ENCODE measurements at places on chromosomes 4 and X.

DNA sequence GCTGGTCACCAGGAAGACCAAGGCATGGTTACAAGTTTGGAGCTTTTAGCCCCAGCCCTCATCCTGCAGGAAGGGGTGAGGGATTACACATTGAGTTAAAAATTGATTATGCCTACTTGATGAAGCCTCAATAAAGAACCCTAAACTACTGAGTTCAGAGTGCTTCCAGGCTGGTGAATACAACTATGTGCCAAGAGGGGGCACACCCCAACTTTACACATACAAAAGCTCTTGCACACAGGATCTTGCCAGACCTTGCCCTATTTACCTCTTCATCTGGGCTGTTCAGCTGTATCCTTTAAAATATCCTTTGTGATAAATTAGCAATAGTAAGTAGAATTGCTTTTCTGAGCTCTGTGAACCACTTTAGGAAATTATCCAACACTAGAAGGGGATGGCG lies 489.3 kb downstream of the INPP4B start:
- DNase-seq: no peak

- no peak for DNase-seq
Observed at GRCh38 chr4:105088110-105088879, 58.4 kb upstream of the TET2 start.

GRCh38 chrX:13797512-13797911 lies 19.4 kb downstream of the GPM6B start:
- DNase-seq: no peak

GRCh38 chrX:133926099-133926498 lies 59.3 kb downstream of the GPC3 start:
- DNase-seq: no peak

GRCh38 chr4:84767168-84767567 lies 184.2 kb downstream of the CDS1 start:
- DNase-seq: no peak

- no peak for DNase-seq
Observed at GRCh38 chr4:118740869-118741268, 55.7 kb downstream of the METTL14 start.

DNA sequence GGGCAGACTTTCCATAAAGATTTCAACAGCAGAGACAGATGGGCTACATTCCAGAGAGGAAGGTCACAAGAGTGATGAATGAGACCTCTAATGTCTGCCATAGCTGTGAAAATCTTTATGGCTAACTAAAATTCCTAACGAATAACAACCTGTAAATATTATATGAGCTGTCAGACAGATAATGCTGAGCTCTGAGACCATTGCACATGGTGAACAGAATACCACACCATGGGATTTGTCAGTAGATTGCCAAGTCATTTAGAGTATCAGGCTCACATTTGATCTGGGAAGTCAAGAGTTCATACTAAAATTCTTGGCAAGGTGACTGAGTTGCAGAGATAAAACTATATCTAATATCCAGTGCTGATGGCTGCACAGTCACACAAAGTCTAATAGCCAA lies 259.2 kb upstream of the FTHL17 start:
- no peak for DNase-seq

GRCh38 chrX:119539872-119540271 lies 25.3 kb downstream of the STEEP1 start:
- no peak for DNase-seq

DNA sequence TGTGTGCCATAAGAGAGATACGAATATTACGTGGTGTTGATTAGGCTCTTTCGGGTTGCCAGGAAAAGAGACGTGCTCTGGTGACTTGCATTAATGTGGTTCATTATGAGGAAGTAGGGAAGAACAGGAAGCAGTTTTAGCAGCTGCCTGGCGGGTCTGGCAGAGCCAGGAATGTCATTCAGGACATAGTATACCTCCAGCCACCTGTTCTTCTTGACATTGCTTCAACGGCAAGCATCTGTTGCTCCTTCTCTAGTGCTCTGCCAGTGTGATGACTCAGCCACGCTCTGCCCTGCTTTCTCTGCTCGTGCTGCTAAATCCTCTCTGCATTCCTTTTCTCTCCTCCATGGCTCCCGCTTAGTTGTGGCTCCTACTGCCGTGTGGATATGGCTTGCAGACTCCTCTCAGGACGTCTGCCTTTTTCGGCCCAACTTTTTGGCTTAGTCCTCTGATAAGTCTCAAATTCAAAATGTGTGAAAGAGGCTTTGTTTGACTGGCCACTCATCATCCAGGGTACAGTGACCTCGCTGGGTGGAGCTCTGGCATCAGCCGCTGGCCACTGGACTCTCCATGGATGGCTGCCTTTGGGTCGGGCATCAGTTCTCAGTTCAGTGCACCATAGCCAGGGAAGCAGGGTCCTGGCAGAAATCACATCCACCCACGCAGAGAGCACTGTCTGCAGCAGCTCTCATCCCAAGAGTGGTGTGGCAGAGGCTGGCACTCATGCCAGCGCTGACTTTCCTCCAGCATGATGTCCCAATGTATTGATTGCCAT lies 89.3 kb upstream of the KLF3 start:
- DNase-seq: no peak

DNA sequence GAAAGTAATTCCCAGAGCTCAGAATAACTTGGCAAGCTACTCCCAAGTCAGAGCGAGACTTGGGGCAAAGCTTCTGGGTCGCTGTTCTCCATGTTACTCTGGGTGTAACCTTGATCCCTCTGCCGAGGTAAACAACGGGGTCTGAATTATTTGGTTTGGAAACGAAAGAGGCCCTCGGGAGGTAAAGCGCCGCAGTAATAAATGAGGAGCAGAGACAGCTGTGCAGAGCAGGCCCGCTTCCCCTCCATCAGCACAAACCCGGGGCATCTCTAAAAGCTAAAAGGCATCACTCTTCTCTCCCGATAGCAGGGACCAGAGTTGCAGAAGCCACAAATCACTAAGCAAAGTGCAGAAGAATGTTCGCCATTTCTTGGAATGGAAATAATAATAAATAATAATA lies 561.5 kb downstream of the BCOR start:
- no peak for DNase-seq

DNA sequence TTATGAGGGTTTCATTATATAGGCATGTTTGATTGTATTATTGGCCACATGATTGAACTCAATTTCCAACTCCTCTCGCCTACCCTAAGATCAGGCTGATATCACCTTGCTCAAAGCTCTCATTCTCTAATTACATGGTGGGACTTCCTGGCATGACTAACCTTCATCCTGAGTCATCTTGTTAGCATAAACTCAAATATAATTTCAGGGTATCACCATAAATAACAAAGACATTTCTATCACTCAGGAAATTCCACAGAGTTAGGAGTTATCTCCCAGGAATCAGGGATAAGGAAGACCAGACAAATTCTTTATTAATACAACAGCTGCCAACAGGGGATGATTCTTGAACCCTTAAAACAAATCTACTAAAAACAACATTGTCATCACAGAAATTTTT lies 90.7 kb downstream of the NDST3 start:
- no peak for DNase-seq

DNA sequence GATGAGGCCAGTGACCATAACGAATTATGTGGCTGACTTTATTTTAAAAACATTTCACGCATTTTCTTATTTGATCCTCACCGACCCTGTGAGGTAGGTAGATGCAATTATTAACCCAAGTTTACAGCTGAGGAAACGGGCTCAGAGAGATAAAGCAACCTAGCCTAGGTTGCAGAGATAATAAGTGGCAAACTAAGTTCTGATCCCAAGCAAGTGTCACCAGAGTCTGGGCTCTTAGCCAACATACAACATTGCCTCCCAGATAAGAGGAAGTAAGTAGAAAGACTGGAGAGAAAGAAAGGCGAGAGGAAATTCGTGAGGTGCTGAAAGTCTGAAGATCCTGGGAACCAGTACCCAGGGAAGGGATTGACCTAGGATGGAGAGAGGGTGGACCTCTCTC lies 77.4 kb upstream of the GPR50 start:
- no peak for DNase-seq

GRCh38 chr4:41734371-41734770 lies 14.2 kb downstream of the PHOX2B start:
- DNase-seq: no peak

- no peak for DNase-seq
Observed at GRCh38 chrX:115472131-115472530, 88.8 kb upstream of the PLS3 start.

DNA sequence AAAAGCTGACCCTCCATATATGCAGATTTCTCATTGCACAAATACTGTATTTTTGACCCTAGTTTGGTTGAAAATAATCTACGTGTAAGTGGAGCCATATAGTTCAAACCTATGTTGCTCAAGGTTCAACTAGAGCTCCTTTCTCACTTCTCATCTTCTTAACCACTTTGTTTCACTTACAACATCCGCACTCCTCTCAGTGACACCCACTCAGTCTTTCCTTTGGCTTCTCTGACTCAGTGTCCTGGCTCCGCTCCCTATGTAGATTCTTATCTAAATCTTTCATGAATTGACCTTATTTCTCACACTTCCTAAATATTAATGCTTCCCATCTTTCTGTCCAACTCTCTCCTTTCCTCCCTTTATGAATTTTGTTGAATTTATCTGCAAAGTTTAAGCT lies 32.9 kb upstream of the DKK2 start:
- no peak for DNase-seq

DNA sequence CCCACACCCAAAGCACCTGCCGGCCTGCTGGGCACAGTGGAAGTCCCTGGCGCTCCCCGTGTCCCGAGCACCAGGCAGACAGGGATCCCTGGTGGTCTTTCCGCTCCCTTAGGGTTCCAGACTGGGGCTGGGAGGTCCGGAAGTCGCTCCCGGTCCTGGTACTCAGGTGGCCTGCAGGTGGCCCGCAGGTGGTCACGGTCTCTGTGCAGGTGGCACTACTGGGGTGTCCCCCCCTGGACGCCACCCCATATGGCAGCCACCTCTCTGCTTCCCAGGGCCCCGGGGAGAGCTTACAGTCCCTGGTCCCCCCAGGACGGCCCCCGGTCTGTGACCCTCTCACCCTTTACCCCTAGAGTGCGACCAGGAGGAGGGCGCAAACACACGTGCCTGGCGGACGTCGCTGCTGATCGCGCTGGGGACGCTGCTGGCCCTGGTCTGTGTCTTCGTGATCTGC lies 13.6 kb downstream of the SLC25A6 start:
- DNase-seq: no peak

DNA sequence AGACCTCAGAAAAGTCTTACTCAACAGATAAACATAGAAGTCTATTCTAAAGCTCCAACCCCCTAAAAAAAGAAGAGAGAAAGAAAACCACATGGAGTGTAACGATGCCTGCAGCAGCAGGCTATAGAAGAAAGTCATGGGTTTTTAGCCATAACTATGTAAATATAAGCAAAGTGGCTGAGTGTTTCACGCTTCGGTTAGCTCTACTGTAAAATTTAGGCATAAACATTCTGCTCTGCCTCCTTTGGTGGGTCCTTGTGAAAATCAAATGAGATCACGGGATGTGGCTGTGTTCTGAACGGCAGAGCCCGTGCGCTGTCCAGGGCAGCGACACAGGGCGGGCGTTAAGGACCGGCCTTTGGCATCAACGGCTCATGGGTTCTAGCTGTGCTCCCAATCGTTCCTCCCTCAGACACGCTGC lies 78.4 kb downstream of the IRF2 start:
- no peak for DNase-seq

GRCh38 chr4:139229534-139230039 lies 50.4 kb downstream of the MGARP start:
- DNase-seq: no peak

GRCh38 chr4:97984545-97985131 lies 158.6 kb downstream of the STPG2 start:
- no peak for DNase-seq
